ENCODE measurements at places on chromosomes 5 and 9. TPM values are rescaled to one million over a fixed set of nuclear protein-coding genes. Genes with fewer than 3 reads are reported as not detected.

- DNase-seq: no peak
Observed at GRCh38 chr5:91052977-91053740, 330.0 kb downstream of the ARRDC3 start.

- DNase-seq: no peak
Observed at GRCh38 chr9:128891321-128892220, 9.6 kb downstream of the LRRC8A start.

DNA sequence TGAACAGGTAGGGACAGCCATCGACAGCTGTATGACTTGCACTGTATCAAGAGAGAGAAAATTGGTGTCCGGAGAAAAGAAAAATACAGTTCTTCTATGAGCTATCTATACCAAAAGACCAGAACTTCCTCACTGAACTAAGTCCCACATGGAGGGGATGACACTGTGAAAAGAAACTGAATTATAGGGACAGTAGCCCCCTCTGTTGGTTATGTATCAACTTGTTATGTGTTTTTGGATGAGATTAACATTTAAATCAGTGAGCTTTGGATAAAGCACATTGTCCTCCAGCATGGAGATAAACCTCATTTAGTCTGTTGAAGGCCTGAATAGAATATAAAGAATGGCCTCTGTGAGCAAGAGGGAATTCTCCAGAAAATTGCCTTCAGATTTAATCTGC is 176.6 kb upstream of the SH3GL2 start:
- DNase-seq: no peak

DNA sequence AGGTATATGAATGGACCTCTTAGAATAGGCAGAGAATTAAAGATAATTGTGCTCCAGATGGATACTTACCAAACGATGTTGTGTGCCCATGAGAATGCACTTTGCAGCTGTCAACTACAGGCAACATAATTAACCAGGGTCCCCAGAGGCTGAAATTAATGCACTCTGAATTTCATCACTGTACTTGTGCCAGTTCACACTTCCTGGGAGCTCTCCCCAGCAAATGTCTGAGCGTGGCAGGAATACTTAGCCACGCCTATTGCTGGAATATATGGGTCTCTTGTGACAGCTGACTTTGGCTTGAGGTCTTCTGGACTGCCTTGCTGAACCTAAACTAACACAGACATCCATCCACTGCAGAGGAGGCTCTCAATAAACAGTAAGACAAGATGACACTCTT is 11.9 kb upstream of the C1QTNF2 start:
- no peak for DNase-seq

- DNase-seq: no peak
Observed at GRCh38 chr9:126643945-126644527, 30.3 kb downstream of the LMX1B start.

- DNase-seq: no peak
Observed at GRCh38 chr5:111447822-111448221, 64.5 kb downstream of the STARD4 start.

- no peak for DNase-seq
Observed at GRCh38 chr5:72125941-72126620, 18.8 kb downstream of the MAP1B start.

The FOXE1 gene
- not detected for total RNA-seq

The RLN1 gene
- not detected for total RNA-seq

Data from heart right ventricle (tissue), 16 donors.